RWPE2 (cell line): ENCODE measurements at places on chromosomes 7 and 10.

DNA sequence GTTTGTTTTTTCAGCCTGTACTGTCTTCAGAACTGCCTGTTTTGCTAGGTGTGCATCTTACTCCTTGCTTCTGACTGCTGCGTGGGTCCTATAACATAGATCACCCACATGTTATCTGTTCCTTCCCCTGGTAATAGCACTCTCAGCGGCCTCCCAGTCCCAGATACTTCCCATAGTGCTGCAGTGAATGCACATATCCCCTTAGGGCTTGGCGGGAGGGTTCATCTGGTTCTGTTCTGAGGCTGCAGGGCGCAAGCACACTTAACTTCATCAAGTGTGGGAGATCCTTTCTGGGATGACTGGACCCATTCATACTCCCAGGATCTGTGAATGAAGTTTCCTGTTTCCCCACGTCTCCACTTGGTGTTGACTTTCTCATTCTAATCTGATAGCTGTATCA, 90.7 kb downstream of the CELF2 start:
- no peaks in the 10 kb centered on the region for H3K27me3 ChIP-seq
- H3K4me1 ChIP-seq = no peaks in the 10 kb centered on the region
- no peaks in the 10 kb centered on the region for H3K36me3 ChIP-seq
- H3K4me3 ChIP-seq = no peak overlapping the region
- DNase-seq = no peak
- H3K27ac ChIP-seq = no peak overlapping the region

DNA sequence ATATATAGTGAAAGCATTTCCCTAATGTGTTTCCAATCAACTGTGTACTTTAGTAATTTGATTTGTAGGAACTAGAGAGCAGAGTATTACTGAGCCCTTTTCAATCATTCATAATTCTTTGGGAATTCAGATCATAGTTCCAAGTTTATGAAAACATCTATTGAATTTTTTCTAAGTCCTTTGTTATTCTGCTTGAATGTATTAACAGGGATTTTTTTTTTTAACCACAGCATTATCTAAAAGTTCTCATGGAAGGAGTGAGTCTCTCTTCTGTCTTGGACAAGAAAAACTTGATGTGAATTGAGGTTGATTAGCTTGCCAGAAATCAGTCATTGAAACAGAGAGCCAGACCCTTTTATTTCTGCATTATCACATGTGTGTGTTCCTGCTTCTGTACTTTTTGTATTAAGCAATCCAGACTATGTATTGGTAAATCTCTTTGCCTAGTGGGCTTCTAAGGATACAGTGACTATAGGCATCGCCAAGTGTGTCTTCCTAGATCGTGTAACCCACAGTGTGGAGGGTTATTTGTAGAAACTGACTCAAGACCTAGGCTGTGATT, 59.9 kb downstream of the BMPER start:
- no peaks in the 10 kb centered on the region for H3K27me3 ChIP-seq
- H3K4me1 ChIP-seq = no peaks in the 10 kb centered on the region
- no peak for DNase-seq
- H3K36me3 ChIP-seq = no peaks in the 10 kb centered on the region

GRCh38 chr10:43437141-43437870, 395 bp downstream of the ZNF487 start:
- H3K4me1 ChIP-seq = peaks cover 8% of the 10 kb centered on the region
- no peaks in the 10 kb centered on the region for H3K27me3 ChIP-seq
- DNase-seq = no peak

DNA sequence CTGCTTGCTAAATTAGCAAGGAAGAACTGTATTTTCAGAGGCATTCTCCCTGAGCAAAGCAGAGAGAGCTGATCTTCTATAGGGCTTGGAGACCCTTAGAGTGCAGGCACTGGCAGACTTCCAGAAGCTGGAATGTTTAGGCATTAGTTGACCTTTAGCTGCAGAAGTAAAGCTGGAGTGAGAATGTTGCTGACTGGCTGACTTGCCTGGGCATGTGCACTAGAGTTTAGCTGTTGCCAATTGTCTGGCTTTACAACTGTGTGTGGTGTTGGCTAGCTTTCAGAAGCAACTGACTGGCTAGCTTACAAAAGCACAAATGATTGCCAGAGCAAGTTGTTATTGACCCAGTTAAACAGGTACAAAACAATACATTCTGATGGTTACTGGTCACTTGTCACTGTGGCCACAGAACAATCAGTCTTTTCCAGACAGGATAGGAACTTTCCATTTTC, 25.1 kb downstream of the FAM13C start:
- H3K36me3 ChIP-seq = no peaks in the 10 kb centered on the region
- peak overlapping the region; percentile 35 for H3K27ac ChIP-seq
- H3K4me3 ChIP-seq = no peak overlapping the region

DNA sequence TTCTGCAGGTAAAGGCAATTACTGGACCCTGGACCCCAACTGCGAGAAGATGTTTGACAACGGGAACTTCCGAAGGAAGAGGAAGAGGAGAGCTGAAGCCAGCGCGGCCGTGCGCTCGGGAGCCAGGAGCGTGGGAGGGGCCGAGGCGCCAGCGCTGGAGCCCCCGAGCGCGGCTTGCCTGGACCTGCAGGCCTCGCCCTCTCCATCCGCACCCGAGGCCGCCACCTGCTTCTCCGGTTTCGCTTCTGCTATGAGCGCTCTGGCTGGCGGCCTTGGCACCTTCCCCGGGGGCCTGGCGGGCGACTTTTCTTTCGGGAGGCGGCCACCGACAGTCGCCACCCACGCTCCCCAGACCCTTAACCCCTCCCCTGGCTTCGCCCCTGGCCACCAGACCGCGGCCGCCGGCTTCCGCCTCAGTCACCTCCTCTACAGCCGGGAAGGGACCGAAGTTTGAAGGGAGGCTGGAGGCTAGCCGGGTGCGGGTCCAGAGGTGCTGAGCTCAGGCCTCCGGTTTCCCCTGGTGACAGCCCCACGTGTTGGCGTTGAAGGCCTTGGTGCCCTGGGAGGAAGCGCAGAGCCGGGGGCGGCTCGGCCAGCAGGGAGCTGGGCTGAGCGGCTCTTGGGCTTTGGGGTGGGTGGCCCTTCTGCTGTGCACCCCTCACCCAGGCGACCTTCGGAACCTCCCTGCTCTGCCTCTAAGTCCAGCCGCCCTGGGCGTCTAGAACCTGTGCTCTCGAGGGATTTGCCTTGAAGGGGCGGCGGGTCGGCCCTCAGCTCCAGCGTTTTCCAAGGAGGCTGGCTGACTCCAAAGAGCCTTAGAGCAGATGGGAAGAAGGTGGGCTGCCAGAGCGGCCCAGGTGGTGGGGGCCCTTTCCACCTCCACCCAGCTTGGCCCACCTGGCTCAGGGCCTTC, 1.8 kb downstream of the FOXI2 start:
- no peak for DNase-seq
- H3K4me1 ChIP-seq = no peaks in the 10 kb centered on the region
- no peak overlapping the region for H3K27ac ChIP-seq
- no peaks in the 10 kb centered on the region for H3K36me3 ChIP-seq
- no peak overlapping the region for H3K4me3 ChIP-seq

GRCh38 chr10:35843524-35844181, 201.6 kb upstream of the FZD8 start:
- H3K27me3 ChIP-seq = no peaks in the 10 kb centered on the region
- no peak for DNase-seq
- H3K4me1 ChIP-seq = no peaks in the 10 kb centered on the region
- no peak overlapping the region for H3K27ac ChIP-seq

- no peaks in the 10 kb centered on the region for H3K36me3 ChIP-seq
- H3K4me1 ChIP-seq = no peaks in the 10 kb centered on the region
- no peak overlapping the region for H3K4me3 ChIP-seq
- H3K27me3 ChIP-seq = no peaks in the 10 kb centered on the region
- DNase-seq = no peak
Measured at GRCh38 chr7:118239014-118239413, 14.5 kb downstream of the ANKRD7 start.

DNA sequence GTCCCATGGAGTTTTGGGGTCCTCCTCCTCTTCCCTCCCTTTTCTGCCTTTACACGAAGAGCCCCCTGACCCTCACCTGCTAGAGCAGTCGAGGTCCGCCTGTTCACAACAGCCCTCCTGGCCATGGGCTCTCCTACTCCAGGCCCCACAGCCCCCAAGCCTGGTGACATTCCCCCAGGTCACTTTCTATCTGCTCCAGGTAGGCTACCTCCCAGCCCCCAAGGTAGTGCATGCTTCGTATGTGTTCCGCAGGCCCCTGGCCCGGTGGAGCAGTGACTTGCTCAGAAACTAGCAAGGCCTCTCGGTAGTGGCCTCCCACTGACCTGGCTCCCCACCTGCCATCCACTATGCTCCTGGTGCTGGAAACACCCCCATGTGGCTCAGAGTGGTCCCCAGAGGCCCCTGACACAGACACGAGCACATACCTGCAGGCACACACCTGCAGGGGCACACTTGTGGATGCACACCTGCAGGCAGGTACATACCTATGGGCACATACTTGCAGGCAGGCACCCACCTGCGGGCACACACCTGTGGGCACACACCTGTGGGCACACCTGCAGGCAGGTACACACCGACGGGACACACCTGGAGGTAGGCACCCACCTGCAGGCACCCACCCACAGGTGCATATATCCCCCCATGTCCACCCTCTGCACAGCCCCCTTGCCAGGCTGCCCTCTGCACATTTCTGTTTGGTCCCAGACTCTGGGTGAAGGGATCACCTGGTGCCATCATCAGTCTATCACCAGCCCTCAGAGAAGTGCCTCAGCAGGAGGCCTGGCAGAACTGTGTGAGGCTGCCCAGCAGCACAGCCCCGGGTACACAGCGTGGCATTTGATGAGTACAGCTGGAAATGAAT, 322.5 kb downstream of the PTPRN2 start:
- no peaks in the 10 kb centered on the region for H3K36me3 ChIP-seq
- no peaks in the 10 kb centered on the region for H3K4me1 ChIP-seq
- H3K4me3 ChIP-seq = no peak overlapping the region
- no peaks in the 10 kb centered on the region for H3K27me3 ChIP-seq
- DNase-seq = peak; percentile 44
- no peak overlapping the region for H3K27ac ChIP-seq

DNA sequence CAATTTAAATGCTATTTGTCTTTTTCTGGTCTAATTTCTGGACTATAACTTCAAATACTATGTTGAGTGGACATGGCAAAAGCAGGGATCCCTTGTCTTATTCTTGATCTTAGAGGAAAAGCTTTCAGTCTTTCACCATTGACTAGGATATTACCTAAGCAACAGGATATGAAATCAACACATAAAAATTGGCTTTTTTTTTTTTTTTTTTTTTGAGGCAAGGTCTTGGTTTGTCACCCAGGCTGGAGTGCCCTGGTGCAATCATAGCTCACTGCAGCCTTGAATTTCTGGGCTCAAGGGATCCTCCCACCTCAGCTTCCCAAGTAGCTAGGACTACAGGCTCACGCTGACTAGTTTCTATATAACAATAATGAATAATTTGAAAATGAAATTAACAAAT, 90.8 kb downstream of the JMJD1C start:
- H3K27ac ChIP-seq = peak overlapping the region; percentile 77
- H3K4me1 ChIP-seq = peaks cover 22% of the 10 kb centered on the region
- DNase-seq = no peak
- peaks cover 12% of the 10 kb centered on the region; the same call in 1 of the 2 replicates for H3K36me3 ChIP-seq
- no peaks in the 10 kb centered on the region for H3K27me3 ChIP-seq

DNA sequence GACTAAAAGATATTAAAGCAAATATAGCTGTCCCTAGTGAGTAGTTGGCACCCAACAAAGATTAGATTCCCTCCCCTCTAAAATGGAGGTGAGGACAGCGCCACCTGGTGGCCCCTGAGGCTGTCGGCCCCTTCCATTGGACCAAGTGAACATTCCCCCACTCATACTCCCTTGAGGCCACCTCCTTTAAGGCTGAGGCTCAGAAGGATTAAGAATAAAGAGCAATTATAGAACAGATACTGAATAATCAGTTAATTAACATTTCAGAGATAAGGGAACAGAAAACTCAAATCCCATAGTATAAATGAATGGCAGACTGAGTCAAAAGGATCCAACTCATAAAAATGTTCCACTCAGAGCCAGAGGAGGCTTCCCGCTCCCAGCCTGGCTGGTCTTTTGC, 130.4 kb upstream of the GHITM start:
- no peaks in the 10 kb centered on the region for H3K36me3 ChIP-seq
- H3K4me1 ChIP-seq = no peaks in the 10 kb centered on the region
- no peak overlapping the region for H3K27ac ChIP-seq
